ENCODE measurements at places on chromosomes 12 and 14.

DNA sequence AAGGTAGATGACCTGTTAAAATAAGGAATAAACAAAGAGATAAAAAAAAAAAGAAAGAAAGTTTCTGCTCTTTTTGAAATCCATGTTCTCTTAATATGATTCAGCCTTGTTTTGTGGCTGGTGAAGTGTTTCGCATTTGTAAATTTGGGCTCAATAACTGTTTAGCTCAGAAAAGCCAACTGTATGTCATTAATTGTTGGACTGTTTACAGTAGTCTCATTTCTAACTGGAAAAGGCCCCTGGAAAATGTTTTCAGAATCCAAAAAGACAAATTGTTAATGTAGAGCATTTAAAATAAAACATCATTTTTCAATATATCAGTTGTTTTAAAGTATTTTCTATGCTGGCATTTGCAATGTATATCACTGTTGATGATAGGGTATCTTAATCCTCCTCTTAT lies 47.4 kb upstream of the DYRK2 start:
- no peak for DNase-seq

DNA sequence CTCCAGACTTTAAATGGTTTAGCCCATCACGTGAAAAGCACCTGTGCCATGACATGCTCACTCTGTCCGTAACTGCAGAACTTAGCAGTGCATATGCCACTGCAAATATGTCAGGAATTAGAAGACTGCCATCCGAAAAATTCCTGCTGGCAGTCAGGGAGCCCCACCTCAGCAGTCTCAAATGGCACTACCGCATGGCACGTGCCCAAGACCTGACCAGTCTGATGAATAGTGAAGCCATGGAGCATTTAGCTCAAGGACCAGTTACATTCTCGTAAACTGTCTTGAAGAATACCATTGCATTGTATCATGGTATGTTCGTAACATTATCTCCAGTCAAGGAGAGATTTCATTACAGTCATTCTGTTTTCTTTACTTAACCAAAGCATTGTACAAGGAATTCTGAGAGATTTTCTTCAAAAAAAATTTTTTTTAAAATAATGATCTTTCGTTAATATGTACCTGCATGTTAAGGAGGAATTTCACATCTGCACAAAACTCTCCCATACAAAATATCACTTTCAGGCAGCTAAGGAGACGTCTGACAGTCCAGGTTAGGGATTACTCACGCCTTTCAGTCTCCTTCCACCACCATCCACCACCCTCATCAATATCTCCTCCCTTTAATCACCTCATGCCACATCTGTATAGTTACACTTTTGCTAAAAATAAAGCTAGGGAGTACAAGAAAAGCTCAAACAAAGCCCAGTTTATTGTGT lies 138.5 kb downstream of the ANO2 start:
- DNase-seq: no peak

GRCh38 chr12:118493962-118494361 lies 117.6 kb downstream of the SUDS3 start:
- DNase-seq: no peak

- peak; percentile 25 for DNase-seq
Measured at GRCh38 chr14:75522224-75522982, at the start of gene BATF. TSS of gene BATF (plus strand) at chr14:75522469. CDS start at chr14:75522683, 214 bp downstream.

GRCh38 chr12:89372584-89373370 lies 20.5 kb upstream of the DUSP6 start:
- no peak for DNase-seq

- DNase-seq: no peak
Measured at GRCh38 chr12:121300083-121300819, 3.7 kb upstream of the CAMKK2 start.

- DNase-seq: no peak
Measured at GRCh38 chr14:92503756-92504491, 9.7 kb upstream of the RIN3 start.

GRCh38 chr12:75909714-75910656 lies 121.6 kb downstream of the PHLDA1 start:
- no peak for DNase-seq

DNA sequence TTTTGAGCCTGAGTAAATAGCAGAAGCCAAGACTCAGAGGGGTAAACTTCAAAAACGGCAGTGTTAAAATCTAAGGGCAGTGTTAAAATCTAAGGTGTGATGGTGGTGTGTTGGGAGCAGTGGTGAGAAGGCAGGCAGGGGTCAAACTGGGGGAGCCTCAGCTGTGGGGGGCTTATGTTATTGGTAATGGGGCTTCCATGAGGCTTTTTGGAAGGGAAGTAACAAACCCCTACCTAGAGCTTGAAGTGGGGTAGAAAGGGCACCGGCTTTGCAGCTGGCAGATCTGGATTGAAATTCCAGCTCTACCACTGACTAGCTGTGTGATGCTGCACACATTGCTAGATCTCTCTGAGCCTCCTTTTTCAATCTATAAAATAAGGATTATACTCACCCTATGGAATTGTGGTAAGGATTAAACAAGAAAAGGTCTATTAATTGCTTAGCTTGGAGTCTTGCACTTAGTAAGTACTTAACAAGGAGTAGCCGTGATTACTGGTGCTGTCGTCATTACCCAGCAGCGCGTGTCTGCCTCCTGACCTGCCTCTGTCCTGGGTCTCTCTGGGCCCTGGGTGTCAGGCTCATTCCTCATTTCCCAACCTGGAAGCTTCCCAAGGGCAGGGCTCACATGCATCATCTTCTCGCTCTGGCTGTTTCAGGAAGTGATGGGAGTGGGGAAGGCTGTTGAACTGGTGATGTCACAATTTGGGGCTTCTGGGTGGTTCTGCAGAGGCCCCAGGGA lies 18.5 kb upstream of the KRT80 start:
- no peak for DNase-seq

DNA sequence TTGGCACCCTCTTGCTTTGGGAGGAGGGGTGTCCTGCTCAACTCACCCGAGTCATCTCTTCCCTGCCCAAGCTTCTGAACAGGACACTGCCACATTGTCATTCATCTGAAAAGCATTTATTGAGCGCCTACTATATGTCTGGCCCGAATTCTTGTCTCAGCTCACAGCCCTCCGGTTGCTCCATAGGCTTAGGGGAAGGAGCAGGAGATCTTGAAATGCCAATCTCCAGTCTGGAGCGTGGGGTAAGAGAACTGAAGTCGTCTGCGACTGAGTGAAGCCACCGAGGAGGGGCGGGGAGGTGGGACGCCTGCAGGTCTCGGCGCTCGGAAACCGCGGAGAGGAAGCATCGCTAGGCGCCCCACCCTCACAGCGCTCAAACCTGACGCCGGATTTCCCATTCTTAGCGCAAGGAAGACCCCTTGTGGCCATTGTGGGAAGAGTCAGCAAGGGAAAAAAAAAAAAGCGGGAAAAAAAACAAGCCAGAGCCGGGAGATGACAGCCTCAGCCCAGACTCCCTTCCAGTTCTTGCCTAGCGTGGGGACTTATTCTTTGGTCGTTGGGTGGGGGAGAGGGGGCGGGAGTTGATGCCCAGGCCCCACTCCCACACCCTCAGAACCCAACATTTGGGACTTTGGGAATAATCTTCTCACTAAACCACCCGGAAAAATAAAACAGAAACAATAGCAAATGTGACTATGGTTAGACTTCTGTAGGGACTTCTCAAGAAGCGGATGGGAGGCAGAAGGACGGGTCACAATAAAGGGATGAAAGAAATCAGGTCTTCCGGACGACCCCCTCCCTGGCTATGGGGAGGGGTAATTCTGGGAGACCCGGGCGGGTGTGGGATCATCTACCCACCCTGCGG lies 28.2 kb upstream of the SMUG1 start:
- DNase-seq: peak; percentile 76

- DNase-seq: no peak
Measured at GRCh38 chr14:32251530-32251929, 48.5 kb upstream of the RNU6-8 start.

GRCh38 chr12:104132351-104132956 lies 5.6 kb downstream of the NFYB start:
- no peak for DNase-seq

- DNase-seq: no peak
Measured at GRCh38 chr12:59763835-59764234, 168.0 kb downstream of the SLC16A7 start.

GRCh38 chr12:97336900-97337751 lies 125.5 kb upstream of the RMST start:
- no peak for DNase-seq

DNA sequence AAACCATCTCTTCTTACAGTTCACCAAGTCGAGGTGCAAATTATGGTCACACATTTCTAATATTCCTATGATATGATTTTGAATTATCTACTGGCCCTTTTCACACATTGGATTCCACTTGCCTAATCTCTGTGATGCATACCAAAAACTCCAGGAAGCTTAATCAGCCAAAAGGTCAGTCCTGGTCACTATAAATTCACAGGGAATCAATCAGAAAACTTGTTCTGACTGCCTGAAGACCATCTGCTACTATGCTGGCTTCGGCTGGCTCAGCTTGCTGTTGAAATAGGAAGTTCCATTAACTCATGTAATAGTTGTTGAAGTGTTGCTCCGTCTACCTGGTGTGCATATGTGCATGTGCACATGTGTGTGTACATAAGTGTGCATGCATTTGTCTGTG lies 142.8 kb upstream of the FLRT2 start:
- no peak for DNase-seq

DNA sequence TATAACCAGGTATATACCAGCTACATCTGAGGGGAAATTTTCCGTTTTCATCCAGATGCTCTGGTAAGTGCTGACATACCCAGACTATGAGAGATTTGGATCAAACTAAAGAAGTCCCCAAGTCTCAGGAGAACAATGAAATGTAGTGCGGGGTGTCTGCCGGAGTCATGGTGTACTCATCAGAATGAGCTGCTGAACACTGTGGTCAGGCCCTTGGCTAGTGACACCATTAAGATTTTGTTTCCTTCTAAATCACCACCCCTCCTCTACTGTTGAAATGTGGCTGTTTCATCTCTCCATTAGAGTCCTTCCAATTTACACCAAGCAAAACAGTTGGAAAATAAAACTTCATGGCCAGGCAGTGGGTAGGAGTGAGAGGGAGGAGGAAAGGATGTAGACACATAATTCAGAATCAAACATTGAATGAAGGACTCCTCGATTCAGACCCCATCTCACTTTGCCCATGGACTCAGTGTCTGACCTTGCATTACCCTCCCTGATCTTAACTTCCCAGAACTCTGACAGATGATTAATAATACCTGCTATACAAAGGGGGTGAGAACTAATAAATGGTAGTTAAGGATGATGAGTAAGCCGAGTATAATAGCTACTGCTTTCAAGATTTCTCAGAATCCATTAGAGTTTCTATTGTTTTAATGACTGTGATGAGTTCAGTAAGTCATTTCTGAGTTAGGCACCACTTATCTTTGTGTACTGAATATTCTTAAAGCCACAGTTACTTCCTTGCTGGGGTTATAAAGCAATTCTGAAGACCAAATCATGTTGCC lies 127.4 kb downstream of the CRADD start:
- DNase-seq: no peak

DNA sequence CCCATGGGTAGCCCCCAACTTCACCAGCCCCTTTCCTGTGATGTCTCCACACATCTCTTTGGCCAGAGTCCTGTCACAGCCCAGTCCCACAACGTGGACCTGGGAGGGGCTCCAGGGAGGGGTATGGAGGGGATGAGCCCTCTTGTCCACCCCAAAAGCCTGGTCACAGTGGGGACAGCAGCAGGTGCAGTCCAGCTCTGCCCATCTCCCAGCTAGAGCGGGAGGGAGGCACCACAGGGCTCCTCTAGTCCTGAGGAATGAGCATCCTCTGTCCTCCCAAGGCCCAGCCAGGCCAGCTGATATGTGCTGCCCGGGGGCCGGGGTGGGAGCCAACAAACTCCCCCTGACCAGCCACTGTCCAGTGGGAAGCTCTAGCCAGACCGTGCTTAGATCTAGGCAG lies 43.5 kb upstream of the EIF5 start:
- DNase-seq: no peak

DNA sequence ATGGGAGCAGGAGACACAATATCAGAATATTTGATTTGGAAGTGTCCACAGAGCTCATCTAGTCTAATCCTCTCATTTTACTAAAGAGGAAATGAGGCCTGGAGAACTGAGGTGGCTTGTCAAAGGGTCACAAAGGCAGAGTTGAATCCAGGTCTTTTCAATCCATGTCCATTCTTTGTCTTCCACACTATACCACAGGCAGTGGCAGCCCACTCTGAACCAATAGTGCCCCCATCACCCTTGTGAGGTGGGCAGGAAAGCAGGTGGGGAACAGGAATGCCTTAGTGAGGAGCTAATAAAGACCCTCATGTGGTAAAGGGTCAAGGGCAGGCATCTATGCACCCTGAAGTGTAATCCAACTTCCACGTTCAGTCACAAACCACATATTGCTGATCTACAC lies 134.8 kb upstream of the EGLN3 start:
- DNase-seq: no peak

DNA sequence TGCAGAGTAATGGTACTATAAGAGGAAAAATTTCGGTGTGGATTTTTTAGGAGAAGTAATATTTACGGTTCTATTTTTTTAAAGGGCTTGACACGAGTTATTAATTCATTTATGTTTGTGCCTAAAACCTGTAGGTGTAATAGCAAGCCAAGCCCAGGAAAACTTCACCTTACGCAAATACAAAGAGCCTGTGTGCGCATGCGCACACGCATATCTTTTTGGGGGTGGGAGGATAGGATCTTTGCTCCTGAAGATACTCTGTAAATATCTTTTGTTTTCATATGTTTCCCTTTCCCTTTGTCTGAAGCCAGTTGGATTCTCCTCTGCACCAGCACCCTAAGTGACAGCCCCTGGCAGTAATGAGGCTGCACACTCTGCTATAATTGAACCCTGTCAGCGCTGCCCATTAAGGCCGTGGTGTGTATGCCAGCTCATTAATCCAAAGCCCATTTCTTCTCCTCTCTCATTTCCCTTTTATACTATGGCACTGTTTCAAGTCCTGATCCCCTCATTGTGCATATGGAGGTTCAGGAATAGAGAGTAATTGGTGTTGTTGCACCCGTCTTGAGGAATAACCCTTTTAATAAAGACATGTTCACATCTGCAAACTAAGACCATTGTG lies 327.2 kb upstream of the E2F7 start:
- no peak for DNase-seq

DNA sequence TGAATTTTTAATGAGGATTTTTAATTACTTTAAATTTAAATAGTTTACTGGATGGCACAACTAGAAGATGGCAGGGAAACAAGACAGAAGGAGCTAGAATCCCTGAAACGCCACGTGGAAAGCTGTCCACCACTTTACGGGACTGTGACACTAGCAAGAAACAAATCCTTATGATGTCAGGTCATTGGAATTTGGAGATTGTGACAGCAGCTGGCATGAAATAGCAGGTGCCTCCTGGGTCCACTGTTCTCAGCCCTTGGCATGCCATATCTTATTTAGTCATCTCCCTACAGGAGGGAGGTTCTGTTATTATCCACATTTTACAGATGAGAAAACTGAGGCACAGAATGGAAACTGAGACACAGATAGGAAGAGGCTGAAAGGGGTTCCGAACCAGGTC lies 113.8 kb downstream of the BCL11B start:
- DNase-seq: no peak

- DNase-seq: no peak
Measured at GRCh38 chr12:75891072-75891471, 140.5 kb downstream of the PHLDA1 start.

GRCh38 chr14:68574461-68574860 lies 218.4 kb downstream of the ZFP36L1 start:
- DNase-seq: no peak

- peak; percentile 83 for DNase-seq
Measured at GRCh38 chr12:6230321-6231110, 30.3 kb downstream of the CD9 start.

GRCh38 chr14:102554821-102555819 lies 37.3 kb upstream of the RCOR1 start:
- no peak for DNase-seq
